ENCODE measurements at places on chromosomes 13 and 19. TPM values are rescaled to one million over a fixed set of nuclear protein-coding genes. Genes with fewer than 3 reads are reported as not detected.

DNA sequence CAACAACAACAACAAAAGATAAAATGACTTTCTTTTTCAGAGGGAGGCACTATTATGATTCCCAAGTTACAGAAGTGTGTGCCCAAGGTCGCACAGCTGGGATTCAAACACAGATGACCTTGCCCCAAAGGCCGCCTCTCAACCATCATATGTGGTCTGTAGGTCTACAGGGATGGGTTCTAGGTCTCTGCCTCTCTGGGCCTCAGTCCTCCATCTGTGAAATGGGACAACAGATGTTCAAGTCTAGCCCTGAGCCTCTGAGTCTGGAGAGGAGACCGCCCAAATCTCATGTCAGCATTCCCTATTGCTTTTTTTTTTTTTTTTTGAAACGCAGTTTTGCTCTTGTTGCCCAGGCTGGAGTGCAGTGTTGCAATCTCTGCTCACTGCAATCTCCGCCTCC, 4.9 kb downstream of the NPAS1 start:
- H3K27ac ChIP-seq, result no peak overlapping the region
- no peak for DNase-seq
- H3K4me1 ChIP-seq, result peaks cover 10% of the 10 kb centered on the region
- no peak overlapping the region for H3K4me3 ChIP-seq
- no peaks in the 10 kb centered on the region for H3K27me3 ChIP-seq

- H3K27ac ChIP-seq, result no peak overlapping the region
- H3K27me3 ChIP-seq, result no peaks in the 10 kb centered on the region
- DNase-seq, result no peak
Measured at GRCh38 chr13:35499676-35500075, 23.2 kb upstream of the MAB21L1 start.

- no peak overlapping the region for H3K4me3 ChIP-seq
- DNase-seq, result no peak
- no peaks in the 10 kb centered on the region for H3K36me3 ChIP-seq
- no peaks in the 10 kb centered on the region for H3K4me1 ChIP-seq
Measured at GRCh38 chr13:94192431-94192975, 287.0 kb downstream of the DCT start.

DNA sequence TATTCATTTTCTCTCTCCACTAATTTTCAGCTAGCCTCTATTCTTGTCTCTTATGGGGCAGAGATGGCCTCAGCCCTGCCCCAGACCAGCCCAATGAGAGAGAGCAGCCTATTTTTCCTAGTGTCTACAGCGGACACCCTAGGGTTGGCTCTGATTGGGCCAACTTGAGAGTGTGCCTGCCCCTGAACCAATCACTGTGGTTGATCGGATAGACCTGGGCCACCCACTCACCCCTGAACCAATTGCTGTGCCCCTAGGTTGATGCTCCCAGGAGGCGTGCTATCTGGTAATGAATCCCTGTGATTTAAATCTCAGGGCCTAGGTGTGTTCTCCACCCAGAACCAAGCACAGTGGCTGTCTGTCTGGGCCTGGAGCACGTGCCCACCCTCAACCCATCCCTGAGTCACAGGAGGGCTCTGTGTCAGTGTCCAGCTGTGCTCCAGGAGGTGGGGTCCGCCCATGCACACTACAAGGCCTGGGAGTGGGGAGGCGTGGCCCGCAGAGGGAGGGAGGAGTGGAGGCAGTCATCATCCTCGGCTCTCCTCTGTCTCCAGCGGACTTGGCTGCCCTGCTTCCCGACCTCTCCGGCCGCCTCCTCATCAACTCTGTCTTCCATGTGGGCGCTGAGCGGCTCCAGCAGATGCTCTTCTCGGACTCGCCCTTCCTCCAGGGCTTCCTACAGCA, 14.9 kb upstream of the SCN1B start:
- no peak overlapping the region for H3K27ac ChIP-seq
- no peaks in the 10 kb centered on the region for H3K27me3 ChIP-seq
- DNase-seq, result no peak
- peaks cover 21% of the 10 kb centered on the region for H3K36me3 ChIP-seq
- no peak overlapping the region for H3K4me3 ChIP-seq

DNA sequence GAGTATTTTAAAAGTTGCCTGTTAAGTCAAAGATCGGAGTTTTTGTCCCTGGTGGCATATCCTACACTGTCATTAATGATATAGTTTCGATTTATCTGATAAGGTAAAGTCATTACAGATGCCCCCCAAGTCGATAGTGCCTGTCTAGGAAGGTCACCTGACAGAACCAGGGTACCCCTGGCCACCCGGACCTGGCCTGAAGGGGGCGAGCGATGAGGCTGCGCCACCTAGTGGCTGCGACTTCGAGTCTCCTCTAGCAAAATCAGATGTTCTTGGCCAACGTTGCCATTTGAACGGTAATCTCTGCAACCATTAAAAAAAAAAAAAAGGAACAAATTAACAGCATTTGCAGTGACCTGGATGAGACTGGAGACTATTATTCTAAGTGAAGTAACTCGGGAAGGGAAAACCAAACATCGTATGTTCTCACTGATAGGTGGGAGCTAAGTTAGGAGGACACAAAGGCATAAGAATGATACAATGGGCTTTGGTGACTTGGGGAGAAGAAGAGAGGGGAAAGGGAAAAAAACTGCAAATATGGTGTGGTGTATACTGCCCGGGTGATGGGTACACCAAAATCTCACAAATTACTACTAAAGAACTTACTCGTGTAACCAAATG, 565.1 kb downstream of the LIG4 start:
- no peaks in the 10 kb centered on the region for H3K36me3 ChIP-seq
- no peaks in the 10 kb centered on the region for H3K27me3 ChIP-seq
- no peak overlapping the region for H3K4me3 ChIP-seq
- peak; percentile 61 for DNase-seq
- no peak overlapping the region for H3K27ac ChIP-seq

GRCh38 chr19:57241176-57241575, 744 bp downstream of the ZNF805 start:
- peak overlapping the region; percentile 80 for H3K27ac ChIP-seq
- peak overlapping the region; percentile 93 for H3K4me3 ChIP-seq
- no peaks in the 10 kb centered on the region for H3K27me3 ChIP-seq
- no peaks in the 10 kb centered on the region for H3K36me3 ChIP-seq
- peaks cover 11% of the 10 kb centered on the region for H3K4me1 ChIP-seq
- DNase-seq, result no peak

DNA sequence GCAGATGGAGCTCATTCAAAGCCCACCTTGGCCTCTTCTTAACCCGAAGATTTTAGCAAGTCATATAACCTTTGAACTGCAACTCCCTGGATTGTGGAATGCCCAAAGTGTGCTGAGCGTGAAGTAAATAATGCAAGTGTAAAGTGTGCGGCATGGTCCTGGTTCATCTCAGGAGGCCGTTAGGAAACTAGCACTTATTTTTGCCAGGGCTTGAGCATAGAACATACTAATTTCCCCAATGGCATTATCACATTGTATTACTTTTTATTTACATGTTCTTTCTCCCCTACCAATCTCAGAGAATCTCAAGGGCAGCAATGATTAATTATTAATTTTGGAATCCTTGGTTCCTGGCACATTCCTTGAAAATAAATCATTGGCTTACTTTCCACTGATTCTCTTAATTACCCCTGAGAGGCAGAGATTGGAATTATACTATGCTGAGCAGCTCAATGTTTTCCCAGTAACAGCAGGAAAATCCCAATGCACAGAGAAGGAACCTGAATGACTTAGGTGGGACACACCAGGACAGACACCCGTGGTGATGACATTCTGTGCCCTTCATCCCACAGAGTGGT, 128.8 kb upstream of the GJB6 start:
- H3K27me3 ChIP-seq, result no peaks in the 10 kb centered on the region
- no peaks in the 10 kb centered on the region for H3K36me3 ChIP-seq
- H3K4me3 ChIP-seq, result no peak overlapping the region

The CXCL17 gene
- total RNA-seq, result 12.5 TPM

The SLITRK6 gene
- 0.14 TPM for total RNA-seq

- no peak overlapping the region for H3K27ac ChIP-seq
- DNase-seq, result no peak
- no peak overlapping the region for H3K4me3 ChIP-seq
- no peaks in the 10 kb centered on the region for H3K4me1 ChIP-seq
Measured at GRCh38 chr13:43850873-43851272, 28.7 kb downstream of the CCDC122 start.

DNA sequence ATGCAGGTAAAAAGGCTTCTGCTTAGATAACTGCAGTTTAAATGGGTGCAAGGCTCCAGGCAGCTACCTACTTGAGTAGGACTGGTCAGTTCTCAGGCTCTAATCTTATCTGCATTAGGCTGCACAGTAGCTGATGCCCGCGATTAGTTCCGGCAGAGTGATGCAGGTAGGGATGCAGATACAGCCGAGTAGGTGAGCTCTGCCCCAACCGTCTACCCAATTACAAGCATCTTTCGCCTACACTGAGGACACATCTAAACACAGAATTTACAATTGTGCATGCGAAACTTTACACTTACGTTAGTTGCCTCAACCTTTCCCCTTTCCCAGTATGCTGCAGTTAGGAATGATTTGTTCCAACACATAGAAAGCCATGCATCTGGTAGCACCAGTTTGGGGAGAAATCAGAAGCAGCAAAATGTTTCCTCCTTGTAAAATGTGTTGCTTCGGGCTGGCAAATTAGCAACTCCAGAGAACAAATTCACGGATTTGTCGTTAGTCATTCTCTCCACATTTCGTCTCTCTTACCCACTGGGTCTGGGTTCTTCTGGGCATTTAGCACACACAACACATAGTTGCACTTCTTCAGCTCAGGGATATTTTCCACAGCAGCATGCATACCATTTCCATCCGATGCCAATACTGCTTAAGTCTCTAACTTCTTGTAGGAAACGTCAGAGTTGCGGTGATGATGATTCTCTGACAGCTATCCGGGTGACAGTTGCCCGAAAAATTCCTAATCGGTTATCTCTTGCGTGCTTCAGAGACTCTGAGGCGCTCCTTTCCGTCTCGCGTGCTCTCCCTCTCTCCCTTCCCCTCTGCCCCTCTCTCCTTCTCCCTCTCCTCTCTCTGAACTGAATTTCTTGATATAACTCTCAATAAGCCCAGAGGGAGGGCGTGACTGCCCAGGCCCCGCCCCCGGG, at the start of gene PCDH9:
TSS of gene PCDH9 (minus strand) at position 856 of the 923 bp plus-strand sequence. CDS start 1,896 bp downstream, outside the sequence.
- no peaks in the 10 kb centered on the region for H3K36me3 ChIP-seq
- no peaks in the 10 kb centered on the region for H3K4me1 ChIP-seq
- peak within 1 kb of the TSS; percentile 83 for H3K4me3 ChIP-seq
- no peak for DNase-seq
- H3K27me3 ChIP-seq, result no peaks in the 10 kb centered on the region

- H3K36me3 ChIP-seq, result no peaks in the 10 kb centered on the region
- no peaks in the 10 kb centered on the region for H3K27me3 ChIP-seq
- H3K4me1 ChIP-seq, result no peaks in the 10 kb centered on the region
- no peak for DNase-seq
- H3K27ac ChIP-seq, result no peak overlapping the region
Measured at GRCh38 chr13:31074756-31075155, 86.9 kb downstream of the HSPH1 start.

DNA sequence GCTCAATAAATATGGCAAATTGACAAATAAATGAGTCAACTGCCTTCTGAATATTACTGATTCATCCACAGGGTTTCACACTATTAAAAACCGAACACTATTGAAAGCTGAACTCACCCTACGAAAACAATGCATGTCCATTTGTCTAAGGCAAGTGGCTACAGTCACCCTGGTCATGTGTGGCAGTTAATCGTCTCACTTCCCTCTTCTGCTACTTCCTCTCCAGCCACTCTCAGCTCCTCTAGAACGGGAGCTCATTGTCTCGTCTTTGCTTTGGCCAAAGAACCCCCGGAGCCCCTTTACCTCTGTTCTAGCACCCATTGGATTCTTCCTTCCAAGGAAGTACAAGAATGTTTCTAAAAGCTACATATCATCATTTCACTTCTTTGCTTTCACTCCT, 74.4 kb upstream of the ZNF599 start:
- no peaks in the 10 kb centered on the region for H3K27me3 ChIP-seq
- no peak overlapping the region for H3K27ac ChIP-seq
- H3K4me1 ChIP-seq, result no peaks in the 10 kb centered on the region
- H3K36me3 ChIP-seq, result no peaks in the 10 kb centered on the region

DNA sequence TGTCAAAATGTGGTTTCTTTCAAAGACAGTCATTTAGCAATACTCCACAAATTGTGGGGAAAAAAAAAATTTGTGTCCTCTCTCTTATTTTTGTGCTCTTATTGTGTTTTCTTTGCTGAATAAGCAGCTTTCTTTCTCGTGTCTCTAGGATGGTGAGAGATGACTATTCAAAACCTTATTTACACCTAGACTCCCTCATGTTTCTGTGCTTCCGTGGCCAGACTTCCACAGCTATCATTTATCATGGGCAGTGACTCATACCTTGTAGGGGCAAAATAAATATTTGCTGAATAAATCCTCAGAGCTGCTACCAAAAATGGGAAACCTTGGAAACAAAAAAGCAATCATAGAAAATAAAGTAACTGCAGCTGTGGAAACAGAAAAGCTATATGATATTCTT, 204.9 kb upstream of the MIR17HG start:
- H3K27ac ChIP-seq, result peak overlapping the region; percentile 67
- no peak for DNase-seq
- H3K36me3 ChIP-seq, result no peaks in the 10 kb centered on the region
- no peaks in the 10 kb centered on the region for H3K27me3 ChIP-seq
- no peaks in the 10 kb centered on the region for H3K4me1 ChIP-seq

DNA sequence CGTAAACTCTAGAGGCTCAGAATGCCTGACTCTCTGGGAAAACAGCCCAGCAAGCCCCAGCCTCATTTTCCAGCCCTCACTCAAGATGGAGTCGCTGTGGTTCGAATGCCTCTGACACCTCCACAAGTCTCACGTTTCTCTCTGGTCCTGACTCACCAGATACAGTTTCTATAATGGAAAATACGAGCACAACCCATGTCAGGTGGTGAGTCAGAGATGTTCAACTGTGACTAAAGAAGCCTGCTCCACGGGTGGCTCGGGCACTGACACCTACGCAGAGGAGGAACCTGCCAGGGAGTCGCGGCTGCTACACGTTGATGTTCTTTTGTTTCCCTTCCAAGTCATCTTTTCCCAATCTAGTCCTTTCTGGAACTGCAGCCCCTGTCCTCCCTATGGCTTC, 87.1 kb upstream of the STK24 start:
- DNase-seq, result no peak
- H3K27me3 ChIP-seq, result no peaks in the 10 kb centered on the region
- H3K4me1 ChIP-seq, result peaks cover 5% of the 10 kb centered on the region
- H3K27ac ChIP-seq, result no peak overlapping the region
- no peaks in the 10 kb centered on the region for H3K36me3 ChIP-seq
- H3K4me3 ChIP-seq, result no peak overlapping the region

- peaks cover 3% of the 10 kb centered on the region for H3K4me1 ChIP-seq
- peak overlapping the region; percentile 96 for H3K27ac ChIP-seq
- DNase-seq, result peak; percentile 71
- H3K36me3 ChIP-seq, result no peaks in the 10 kb centered on the region
- H3K27me3 ChIP-seq, result no peaks in the 10 kb centered on the region
- H3K4me3 ChIP-seq, result peak overlapping the region; percentile 94
Measured at GRCh38 chr19:12611361-12611699, 610 bp downstream of the ZNF791 start.

DNA sequence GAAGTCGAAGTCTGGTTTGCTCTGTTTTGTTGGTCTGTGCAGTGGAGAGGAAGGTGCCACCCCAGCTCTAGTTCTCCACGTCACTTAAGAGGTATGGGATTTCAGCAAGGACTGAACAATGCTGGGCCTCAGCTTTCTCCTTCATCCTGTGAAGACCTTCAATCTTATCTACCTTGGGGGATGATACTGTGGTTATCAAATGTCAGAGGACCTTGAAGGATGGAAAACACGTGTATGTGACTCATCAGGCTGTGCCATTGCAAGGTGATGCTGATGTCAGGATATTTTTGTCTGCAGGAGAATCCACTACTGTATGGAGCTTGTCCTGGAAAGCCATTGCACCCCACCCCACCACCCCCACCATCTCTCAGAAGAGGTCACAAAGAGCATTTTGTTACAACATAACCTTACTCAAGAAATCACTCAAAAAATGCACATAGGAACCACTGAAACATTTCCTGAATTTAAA, 81.4 kb upstream of the UQCRFS1 start:
- no peaks in the 10 kb centered on the region for H3K4me1 ChIP-seq
- H3K36me3 ChIP-seq, result no peaks in the 10 kb centered on the region
- no peaks in the 10 kb centered on the region for H3K27me3 ChIP-seq
- no peak overlapping the region for H3K27ac ChIP-seq
